Stimulated activated CD4-positive, alpha-beta T cell treated with anti-CD3 and anti-CD28 coated beads, Interleukin-12 subunit alpha, Interleukin-12 subunit beta, amount 100 ng/mL, for 24 hours (primary cell): ENCODE measurements at places on chromosomes 5 and 9.

- DNase-seq = no peak
Measured at GRCh38 chr9:19510907-19511306, 102.1 kb downstream of the ACER2 start.

- no peak for DNase-seq
Measured at GRCh38 chr9:134734270-134734669, 92.7 kb downstream of the COL5A1 start.

- DNase-seq = no peak
Measured at GRCh38 chr5:7857361-7857760, 6.4 kb upstream of the CFAP90 start.

- no peak for DNase-seq
Measured at GRCh38 chr9:98083566-98084183, 27.1 kb downstream of the NANS start.

DNA sequence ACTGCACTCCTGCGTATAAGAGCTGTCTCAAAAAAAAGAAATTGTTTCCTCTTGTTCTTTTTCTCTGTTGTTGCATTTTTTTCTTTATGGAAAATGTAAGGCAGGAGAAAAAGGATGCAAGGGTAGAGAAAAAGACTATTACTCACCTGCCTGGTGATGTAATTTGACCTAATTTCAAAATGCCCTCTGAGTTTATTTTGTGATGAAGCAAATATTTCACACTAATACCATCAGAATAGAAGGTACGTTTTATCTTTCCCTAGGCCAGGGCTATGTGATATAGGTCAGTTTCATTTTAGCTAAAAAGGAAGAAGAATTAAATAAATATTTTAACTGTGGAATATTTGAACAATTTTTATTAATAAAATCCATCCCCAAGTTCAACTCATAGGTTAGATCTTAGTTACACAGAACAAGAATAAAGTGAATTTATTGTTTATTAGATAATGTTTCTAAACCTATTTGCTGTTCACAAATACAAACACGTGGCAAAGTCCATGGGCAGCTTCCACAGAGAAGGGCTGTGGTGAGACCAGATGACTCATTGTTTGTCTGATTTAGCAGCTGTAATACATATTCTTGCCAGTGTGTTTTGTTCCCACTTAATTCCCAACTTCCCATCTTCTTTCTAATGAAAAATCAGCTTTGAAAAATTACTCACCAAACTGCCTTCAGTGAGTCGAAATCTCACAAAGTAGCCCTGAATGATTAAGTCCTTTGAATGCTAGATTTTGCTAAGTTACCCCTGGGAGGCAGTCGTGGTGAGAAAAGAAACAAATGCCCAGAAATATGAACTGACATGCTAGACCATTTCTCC lies 52.8 kb upstream of the CCDC112 start:
- DNase-seq = no peak

DNA sequence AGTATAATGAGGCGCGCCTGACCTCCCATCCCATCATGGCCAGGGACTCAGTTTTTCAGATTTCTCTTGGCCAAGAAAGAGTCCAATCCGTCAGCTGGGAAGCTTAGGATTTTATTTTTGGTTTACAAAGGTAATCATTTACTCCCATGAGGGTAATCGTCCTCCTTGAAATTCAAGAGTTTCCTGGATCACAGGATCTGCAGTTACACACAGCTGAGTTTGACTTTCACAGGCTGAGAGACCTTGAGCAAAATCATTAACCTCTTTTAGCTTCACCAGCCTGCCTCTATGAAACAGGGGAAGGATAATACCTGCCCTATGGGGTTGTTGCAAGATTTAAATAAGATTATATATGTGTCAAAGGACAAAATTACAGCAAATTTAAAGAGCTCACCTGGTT lies 15.4 kb upstream of the AK3 start:
- no peak for DNase-seq

GRCh38 chr5:76747706-76748105 lies 31.8 kb downstream of the F2R start:
- DNase-seq = no peak

- no peak for DNase-seq
Measured at GRCh38 chr9:99497641-99498040, 275.6 kb downstream of the SEC61B start.

DNA sequence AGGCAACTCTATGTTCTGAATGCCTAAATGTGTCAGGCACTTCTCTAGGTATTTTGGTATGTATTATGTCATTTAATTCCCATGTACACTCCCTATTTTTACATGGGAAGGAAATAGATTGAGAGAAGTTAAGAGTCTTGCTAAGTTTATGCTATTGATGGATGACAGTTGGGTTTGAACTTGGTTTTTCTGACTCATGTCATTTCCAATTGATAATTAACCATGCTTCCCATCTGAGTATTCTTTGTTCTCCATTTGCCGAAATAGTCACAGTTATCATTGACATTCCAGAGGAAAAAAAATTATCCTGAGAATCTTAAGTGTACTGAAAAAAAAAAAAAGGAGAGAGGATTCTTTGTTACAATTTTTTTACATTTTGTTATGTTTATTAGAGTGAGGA lies 23.1 kb upstream of the DMRTA1 start:
- no peak for DNase-seq

DNA sequence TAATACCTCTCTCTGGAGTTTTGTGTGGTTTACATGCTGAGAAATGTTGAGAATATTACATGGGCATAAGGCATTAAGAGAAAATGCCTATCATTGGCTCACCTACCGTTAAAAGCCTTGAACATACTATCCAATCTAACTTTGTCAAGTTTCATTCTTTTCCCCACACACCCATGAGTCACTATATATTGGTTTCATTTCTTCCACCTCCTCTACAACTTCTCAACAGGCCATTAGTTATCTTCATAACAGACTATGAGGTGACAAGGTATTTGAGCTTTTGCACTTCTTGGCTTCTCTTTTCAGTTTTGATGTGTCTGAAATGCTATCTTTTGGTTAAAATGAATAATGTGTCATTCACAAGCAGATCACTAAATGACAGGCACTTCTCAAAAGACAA lies 288.0 kb downstream of the KCNN2 start:
- DNase-seq = no peak

DNA sequence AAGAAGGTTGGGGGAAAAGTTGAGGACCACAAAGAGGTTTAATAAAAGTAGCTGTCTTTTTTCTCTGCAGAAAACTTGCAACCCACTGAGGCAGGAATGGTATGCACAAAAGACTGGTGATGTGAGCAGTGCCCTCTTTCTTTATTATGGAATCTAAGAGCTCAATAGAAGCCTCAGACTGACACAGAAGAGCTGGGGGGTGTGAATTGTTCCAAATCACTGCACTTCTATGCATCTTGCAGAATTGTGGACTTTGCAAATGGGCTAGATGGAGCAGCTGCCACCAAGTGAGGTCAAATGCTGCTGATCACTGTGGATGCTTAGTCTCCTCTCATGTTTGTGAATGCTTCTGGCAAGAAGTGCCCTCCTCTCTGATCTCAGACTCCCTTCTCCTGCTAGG lies 227.1 kb downstream of the ZSWIM6 start:
- no peak for DNase-seq

DNA sequence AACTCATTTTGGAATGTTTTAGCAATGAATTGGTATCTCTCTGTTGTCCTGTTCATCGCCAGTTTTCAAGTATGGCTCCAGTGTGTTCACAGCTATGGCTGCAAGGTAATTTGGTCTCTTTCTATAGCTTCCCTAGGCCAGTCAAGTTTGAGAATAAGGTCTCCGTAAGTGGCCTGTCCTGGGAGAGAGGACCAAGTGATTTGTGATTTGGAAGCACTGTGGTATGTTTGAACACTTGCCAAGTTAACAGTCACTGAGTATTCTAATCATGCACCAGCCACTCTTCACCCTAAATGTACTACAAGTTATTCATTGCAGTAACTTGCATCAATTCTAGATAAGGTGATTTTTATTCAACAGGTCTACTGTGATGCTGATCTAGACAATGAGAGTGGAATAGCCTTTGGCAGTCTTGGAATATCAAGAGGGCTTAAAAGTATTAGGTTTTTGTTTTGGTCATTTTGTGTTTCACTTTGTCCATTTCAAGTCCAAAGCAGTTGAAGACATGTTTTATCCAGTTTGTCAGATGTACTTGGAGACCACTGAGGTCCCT lies 41.1 kb downstream of the G3BP1 start:
- DNase-seq = no peak

DNA sequence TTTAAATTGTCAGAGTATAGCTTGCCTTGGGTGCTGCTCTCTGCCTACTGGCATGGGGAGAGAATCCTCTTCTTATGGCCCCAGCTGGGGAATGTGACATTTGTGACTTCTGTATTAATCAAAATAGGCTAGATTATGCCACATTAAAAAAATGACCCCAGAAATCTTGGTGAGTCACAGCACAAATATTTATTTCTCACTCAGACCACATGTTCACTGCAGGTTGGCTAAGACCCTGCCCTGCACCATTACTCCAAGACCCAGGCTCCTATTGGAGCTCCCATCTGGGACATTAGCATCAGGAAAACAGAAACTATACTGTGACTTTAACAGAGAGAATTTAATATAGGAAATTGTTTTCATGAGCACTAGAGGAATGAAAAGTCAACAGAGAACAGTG lies 16.6 kb upstream of the WHRN start:
- no peak for DNase-seq

DNA sequence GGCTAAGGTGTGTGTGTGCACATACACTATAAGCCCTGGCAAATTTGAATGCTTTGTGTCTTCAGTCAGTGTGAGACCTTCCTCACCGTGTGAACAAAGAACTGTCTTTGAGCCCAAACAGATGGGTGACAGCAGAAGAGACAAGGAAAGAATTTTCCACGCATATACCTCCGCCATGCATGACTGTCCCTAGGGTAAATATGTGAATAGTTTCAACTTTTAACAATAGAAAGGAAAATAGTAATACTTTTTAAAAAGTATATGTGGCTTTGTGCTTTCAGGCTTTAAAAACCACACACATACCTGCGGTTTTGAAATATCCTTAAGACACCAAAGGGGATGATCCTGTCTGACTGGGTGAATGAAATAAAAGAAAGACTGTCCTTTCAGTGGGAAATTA lies 438.6 kb upstream of the MPDZ start:
- no peak for DNase-seq

DNA sequence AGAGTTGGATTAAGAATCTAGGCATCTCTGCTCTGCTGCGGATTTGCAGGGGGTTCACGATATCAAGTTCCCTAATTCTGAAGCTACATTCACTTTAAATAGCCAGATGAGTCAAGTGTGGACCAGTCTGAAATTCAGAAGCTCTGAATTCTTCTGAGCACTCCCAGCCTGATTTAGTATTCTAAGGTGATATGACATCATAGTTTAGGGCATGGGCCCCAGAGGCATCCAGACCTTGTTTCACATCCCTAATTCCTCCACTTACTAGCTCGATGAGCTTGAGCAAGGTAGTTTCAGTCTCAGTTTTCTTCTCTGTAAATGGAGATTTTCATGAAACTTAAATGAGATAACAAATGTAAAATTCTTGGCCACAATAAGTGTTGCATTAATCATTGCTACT lies 65.2 kb downstream of the TMEM167A start:
- DNase-seq = no peak
